ENCODE measurements at places on chromosomes 13 and 19.

- DNase-seq, result no peak
Observed at GRCh38 chr13:112244061-112244460, 132.1 kb upstream of the SPACA7 start.

DNA sequence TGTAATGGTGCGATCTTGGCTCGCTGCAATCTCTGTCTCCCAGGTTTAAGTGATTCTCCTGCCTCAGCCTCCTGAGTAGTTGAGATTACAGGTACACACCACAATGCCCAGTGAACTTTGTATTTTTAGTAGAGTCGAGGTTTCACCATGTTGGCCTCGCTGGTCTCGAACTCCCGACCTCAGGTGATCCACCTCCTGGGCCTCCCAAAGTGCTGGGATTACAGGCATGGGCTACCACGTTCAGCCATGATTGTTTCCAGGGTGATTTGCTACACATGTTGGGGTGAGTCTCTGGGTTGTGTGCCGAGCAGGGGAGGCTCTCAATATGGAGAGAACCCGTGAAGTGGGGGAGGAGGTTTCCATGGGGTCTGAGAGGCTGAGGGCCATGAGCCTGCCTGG lies 24.8 kb upstream of the CEACAM21 start:
- DNase-seq, result no peak

- no peak for DNase-seq
Observed at GRCh38 chr19:17673937-17674799, 14.0 kb downstream of the UNC13A start.

DNA sequence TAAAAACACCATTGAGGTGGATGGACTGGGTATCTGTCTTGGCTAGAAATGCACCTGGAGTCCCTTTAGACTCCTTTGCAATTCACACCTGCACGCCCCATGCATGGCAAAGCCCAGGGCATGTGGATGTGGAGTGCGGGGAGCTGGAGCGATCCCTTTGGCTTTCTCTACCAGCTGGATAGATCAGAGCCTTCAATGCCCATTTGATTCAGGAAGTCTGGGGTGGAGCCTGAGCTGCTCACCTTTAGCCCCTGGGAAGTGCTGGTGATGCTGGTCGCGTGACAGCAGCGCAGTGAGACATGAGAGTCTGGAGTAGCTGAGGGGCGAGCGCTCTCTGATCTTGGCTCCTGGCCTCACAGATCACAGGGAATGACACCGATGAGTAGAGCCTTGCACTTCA lies 4.8 kb upstream of the ZNF536 start:
- peak; percentile 4 for DNase-seq

- DNase-seq, result no peak
Observed at GRCh38 chr13:78215458-78216108, 297.0 kb upstream of the EDNRB start.

DNA sequence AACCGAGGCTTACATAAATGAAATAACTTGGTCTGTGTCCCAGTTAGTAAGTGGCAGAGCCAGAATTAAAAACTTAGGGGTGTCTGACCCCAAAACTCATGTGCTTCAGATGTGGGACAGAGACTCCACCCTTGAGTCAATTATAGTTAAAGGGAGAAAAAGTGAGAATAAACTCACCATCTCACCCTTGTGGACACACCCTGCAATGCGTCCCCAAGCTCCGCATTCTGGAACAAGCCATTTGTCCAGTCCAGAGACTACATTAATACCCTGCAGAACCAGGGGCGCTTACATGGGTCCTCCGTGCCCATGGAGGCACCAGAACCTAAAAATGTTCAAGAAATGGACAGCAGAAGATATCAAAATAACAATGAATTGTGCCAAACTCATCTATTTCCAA lies 207.0 kb upstream of the ZNF507 start:
- DNase-seq, result no peak
